Spleen (tissue), 13 donors: ENCODE measurements at places on chromosomes 16 and 17.

- no peak for DNase-seq
These were observed 62.9 kb upstream of the COX10 start for GRCh38 chr17:14006249-14006942.

DNA sequence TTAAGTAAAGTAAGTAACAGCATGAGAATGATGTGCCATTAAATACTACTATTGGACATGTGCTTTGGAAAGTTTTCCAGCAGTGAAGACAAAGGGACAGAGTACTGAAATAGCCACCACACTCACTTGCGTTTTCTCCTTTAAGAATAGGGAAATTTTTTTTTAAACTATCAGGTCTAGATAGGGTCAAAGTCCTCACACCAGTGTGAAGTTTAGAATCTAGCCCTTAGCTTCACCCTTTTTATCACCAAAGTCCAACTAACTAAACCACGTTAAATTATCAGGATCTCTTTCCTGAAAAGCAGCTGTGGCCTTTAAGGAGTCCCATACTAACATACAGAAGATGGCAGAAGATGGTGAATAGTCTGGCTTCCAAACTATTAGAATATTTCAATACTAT is 180.9 kb downstream of the ZNF18 start:
- DNase-seq, result no peak

- no peak for DNase-seq
These were observed 19.7 kb upstream of the NDUFAB1 start for GRCh38 chr16:23615805-23616204.

DNA sequence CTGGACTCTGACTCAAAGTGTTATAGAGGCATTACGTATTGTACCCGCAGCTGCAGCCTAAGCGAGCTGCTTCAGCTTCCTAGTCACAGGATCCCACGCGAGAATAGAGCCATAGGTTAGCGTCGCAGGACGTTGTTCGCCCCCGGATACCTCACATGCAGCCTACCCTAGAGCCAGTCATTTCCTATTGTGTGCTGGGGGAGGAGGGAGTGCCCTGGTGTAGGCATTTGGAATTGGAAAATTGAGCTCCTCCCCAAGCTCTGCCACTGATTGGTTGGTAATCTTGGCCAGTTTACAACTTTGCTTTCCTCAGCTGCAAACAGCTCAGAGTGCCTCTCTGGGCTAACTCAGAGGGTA is 530 bp downstream of the NAA60 start:
- DNase-seq, result no peak

GRCh38 chr16:84331998-84332780 is 36.1 kb upstream of the ATP2C2 start:
- DNase-seq, result no peak

DNA sequence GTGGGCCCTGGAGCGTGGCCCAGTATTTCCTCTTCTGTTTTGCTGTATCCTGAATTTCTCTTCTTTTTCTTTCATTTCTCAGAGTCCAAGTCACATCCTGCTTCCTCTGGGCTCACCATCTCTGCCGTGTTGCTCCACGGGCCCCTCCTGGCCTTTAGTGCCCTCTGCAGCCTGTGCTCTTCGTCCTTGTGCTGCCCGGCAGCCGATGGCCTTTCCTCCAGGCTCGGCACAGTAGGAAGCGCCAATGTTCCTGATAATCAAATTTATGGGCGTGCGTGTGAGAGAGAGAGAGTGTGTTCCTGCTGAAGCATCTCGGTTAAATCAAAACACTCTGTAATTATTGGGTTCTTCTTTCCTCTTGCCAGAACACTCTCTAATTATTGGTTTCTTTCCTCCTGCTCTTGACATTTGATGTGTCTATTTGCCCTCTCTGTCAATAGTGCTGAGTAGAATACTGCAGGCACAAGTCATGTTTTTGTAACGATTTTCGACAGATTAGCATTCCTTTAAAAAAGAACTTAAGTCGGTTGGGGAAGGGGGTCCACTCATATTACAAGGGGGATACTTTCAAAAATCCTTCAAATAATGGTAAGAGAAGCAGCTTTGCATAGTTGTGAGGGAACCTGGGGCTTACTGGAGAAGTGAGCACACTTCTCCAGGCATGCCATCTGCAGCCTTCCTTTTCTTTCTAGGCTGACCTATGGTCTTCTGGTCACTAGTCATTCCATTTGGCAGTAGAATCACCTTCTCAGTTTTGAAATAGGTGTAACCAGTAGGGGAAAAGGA is 126.6 kb downstream of the RPTOR start:
- DNase-seq, result no peak

DNA sequence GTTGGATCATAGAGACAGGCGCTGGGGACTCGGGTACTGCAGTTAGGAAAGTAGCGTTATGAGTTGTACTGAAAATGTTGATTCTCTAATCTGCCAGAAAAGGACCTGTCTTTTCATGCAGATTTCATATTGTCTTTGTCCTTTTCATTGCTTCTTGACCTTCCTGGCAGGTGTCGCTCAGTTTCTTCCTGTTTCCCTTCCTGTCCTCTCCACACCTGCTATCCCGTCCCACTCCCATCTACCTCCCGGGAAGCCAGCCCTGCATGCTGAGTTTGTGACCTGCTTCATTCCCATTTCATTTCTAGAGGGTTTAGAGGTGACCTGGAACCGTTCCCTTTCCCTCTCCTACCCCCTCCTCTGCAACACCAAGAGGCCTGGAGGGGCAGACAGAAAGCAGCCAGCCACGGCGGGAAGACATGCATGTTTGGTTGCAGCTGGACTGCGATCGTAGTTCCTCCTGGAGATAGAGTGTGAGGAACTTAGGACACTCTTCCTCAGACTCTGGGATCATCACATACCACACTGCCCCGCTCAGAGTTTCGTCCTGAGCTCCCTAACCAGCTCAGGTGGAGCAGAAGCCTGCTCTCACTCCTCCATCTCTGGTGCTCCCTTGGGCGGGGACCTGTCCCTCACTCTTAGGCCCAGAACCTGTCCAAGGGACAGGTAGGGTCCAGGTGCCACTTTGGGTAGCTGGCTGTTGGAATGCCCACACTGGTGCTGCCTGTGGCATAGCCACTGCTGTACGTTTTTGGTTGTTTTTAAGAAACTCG is 23.9 kb upstream of the ARHGAP23 start:
- DNase-seq, result no peak

- DNase-seq, result no peak
These were observed 3.9 kb downstream of the VPS35L start for GRCh38 chr16:19559242-19559910.

- no peak for DNase-seq
These were observed 123.5 kb downstream of the CBLN1 start for GRCh38 chr16:49158029-49158642.

DNA sequence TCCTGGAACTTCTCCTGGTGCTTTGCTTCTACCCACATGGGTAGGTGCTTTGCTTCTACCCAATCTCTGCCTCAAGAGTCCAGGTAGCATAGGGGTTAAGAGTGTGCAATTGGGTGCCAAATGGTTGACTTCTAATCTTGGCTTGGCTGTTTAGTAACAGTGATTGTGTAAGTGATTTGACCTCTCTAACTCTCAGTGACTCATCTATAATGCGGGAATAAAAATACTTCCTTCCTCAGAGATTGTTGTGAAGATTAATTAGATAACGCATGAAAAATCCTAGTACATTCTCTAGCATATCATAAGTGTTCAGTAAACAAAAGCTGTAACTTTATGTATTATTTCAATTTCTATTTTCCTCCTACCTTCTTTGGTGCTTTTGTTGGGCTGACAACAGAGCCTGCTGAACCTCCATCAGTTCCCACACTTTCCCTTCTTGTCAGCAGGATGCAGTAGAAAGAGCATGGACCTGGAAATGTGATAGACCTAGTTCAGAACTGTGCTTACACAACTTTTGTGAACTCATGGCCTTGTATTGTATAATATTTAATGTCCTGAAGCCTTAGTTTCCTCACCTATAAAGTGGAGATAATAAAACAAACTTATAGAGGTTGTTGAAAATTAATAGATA is 72.9 kb upstream of the SMIM36 start:
- DNase-seq, result no peak

DNA sequence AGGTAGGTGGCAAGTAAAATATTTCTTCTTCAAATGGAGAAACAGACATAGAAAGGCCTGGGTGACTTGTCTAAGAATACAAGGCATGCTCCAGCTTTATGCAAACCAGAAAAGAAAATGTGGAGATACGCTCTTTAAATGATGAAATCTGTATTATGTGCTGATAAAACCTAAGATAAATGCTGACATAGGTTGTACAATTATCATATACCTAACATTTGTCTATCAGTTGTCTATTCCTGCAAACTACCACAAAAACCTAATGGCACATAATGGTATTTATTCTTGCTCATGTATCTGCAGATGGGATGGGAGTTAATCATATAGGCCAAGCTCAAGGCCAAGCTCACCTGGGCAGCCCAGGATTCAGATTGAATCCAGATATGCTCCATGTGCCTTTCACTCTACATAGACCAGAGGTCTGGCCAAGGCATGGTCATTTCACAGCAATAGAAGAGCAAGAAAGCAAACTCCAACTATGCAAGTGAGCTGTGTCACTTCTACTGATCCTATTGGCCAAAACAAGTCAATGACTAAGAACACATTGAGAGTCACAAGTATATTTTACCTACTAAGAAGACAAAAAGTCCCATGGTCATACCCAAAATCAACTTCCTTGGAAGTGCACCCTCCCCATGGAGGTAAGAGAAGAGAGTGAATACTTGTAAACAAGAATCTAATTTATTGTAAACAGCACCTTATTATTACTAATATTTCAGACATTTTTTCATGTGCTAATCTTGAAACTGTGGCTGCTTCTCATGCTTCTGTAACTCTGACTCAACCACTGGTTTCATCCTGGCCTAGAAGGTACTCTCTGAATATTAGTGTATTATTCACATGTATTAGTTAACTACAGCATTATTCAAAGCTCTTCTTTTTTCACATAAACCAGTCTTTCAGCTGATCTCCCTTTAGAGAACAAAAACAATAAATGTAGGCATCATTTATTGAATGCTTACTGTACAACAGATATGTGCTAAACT is 270.7 kb upstream of the SOX9 start:
- DNase-seq, result no peak

DNA sequence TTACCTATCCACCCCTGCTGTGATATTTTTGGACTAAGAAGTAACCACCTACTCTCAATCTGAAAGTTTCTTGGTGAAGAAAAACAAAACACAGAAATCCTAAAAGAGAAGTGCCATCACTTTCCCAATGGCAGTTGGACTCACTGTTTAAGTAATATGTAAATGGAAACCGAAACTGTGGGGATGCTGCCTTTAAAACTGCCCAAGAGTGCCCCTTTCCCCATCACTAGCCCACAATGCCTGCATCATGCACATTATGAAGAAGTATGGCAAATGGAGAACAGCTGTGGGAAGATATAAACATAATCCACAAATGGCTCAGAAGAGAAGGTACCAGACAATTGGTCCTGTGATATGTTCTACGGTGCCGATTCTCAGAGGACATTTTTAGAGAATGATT is 33.5 kb upstream of the SLC6A2 start:
- DNase-seq, result no peak

DNA sequence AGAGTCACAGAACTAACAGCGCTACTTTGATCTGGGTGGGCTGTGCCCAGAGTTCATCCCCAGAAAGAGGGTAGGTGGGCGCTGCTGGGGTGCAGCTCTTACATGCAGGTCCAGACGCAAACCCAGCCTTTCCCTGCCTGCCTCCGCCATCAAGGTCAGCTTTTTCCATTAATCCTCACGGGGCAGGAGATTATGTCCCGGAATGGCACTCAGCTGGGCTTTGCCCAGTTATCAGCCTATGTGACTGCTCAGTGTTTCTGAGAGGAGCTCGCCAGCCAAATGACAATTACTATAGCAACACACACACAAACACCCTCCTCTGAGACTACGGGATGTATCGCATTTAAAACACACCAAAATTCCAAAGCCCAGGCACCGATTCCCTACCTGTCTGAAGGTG is 20.1 kb downstream of the GLYR1 start:
- DNase-seq, result no peak
